D721Med (cell line): ENCODE measurements at places on chromosomes 12 and 14.

GRCh38 chr12:109762673-109763191 lies 49.1 kb downstream of the FAM222A start:
- no peak for DNase-seq

- DNase-seq: no peak
Measured at GRCh38 chr12:50564237-50564947, 59.6 kb downstream of the DIP2B start.

DNA sequence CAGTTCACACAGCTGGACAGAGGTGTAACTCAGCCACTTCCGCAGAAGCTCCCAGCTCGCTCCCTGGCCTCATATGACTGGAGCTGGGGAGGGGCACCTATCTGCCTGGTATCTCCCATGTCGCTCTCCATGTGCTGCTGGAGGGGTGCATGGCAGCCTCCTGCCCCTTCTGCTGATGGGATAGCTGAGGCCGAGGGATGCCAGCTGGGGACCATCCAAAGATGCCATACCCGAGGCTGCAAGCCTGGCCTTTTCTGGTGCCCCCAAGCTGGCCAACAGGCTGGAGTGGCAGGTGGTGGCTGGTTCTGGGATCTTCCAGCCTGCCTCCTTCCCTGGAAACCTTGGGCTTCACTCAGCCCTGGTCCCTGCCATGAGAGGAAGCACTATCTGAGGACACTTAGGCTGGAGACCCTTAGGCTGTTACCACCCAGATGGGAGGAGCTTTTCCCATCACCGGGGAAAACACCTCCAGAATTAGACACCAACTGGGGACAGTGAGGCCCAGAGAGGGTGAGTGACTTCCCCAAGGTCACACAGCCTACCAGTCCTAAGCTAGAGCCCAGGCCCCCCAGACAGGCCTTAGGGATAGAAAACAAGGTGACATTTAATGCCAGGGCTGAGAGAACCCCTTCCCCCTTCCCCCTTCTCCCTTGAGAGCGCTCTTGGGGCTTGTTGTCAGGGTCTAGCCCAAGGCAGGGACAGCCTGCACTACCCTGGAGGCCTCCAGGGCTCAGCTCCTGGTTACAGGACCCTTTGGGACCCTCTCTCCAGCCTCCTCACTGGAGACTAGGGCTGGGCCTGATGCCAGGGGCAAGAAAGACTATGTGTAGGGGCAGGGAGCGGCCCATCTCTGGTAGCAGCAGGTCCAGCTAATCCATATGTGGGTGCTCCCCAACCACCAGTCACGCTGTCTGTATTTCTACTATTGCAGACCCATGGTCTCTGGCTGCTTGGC lies 7.1 kb downstream of the DTX1 start:
- DNase-seq: peak; percentile 13

DNA sequence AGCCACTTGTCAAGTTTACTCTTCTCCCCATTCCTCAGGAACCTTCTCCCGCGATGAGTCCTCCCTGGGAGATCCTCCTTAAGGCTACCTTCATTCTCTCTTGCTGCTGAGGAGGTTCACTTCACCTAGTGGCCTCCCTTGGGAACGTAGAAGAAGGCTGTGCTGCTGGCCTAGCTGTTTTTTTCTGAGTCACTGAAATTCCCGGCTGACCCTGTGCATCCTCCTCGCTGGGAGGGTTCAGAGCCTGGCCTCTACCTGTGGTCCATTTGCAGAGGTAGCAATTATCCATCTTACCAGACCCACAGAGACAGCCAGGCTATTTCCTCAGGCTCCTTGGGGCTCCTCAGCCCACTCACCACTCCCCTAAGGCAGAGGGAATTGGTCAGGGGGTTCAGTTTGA lies 4.6 kb downstream of the KRT82 start:
- no peak for DNase-seq

DNA sequence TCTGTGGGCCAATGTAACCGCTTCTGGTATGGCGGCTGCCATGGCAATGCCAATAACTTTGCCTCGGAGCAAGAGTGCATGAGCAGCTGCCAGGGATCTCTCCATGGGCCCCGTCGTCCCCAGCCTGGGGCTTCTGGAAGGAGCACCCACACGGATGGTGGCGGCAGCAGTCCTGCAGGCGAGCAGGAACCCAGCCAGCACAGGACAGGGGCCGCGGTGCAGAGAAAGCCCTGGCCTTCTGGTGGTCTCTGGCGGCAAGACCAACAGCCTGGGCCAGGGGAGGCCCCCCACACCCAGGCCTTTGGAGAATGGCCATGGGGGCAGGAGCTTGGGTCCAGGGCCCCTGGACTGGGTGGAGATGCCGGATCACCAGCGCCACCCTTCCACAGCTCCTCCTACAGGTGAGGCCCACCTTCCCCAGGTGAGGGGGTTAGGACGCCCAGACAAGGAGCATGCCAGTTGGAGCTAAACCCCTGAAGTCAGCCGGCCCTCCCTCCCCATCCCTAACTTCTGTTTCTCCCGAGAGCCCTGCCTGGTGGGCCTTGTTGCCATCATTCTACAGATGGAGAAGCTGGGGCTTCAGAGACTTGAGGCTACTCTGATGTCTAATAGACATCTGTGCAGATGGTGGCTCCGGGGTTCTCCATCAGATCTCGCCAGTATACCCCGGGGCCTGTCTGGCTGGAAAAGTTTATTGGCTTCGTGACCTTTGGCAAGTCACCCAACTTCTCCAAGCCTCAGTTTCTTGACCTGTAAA lies 25.3 kb downstream of the PAPLN start:
- DNase-seq: no peak

- peak; percentile 57 for DNase-seq
Measured at GRCh38 chr12:120368789-120369602, at the start of gene MSI1. TSS of gene MSI1 (minus strand) at chr12:120369164. CDS start at chr12:120369091, 73 bp downstream.

GRCh38 chr12:120231316-120232011 lies 30.6 kb upstream of the RPLP0 start:
- no peak for DNase-seq

DNA sequence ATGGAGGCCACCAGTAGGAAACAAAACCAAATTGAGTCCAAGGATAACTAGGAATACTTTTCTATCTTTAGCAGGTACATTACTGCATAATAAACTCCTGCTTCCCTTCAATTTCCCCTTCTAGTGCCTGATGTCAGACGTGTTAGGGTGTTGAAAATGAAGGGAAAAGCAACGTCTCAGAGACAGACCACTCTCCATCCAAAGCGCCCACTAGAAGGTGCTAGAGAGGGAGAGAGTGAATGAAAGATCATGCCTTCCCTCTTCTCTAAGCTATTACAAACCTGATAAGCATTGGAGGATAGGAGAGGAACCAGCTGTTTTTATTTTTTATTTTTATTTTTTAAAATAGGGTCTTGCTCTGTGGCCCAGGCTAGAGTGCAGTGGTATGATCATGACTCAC lies 64.1 kb downstream of the ZNF641 start:
- DNase-seq: no peak

GRCh38 chr12:100512692-100513091 lies 39.0 kb downstream of the NR1H4 start:
- DNase-seq: no peak

GRCh38 chr12:130582286-130582685 lies 133.8 kb downstream of the RIMBP2 start:
- DNase-seq: no peak

DNA sequence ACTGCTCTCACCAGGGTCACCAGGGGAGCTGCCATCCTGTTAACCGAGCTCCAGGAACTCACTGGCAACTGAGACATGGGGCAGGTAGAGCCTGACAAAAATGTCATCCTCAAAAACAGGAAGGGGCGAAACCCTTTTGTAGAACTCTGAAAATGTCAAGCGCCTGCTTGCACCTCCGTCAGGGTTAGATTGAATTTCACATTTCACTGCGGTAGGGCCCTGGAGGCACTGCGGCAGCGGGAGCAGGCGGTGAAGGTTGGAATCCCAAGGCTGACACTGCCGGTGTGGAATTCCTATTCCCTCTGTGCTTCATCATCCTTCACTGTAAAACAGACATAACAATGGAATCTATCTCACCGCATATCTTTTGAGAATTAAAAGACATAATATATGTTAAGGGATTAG lies 142.8 kb upstream of the TMCC3 start:
- DNase-seq: no peak

DNA sequence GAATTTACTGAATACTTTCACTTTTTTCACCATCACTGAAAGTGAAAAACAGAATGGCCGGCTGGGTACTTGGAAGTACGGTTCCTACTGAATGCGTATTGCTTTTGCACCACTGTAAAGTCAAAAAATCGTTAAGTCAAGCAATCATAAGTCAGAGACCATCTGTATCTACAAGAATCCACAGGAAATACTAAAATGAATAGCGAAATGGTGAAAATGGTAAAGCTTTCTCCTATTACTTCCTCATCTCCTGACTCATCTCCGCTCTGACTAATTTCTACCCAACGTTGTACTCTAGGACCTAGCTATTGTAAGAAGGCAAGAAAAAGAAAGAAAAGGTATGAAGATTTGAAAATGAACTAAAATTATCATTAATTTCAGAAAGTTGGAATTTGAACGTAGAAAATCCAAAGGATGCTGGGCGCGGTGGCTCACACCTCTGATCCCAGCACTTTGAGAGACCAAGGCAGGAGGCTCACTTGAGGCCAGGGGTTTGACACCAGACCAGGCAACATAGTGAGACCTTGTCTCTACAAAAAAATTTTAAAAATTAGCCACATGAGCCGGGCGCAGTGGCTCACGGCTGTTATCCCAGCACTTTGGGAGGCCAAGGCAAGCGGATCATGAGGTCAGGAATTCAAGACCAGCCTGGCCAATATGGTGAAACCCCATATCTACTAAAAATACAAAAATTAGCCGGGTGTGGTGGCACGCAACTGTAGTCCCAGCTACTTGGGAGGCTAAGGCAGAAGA lies 5.3 kb upstream of the CDCA4 start:
- no peak for DNase-seq

- DNase-seq: no peak
Measured at GRCh38 chr12:94167756-94168416, 19.5 kb downstream of the PLXNC1 start.

DNA sequence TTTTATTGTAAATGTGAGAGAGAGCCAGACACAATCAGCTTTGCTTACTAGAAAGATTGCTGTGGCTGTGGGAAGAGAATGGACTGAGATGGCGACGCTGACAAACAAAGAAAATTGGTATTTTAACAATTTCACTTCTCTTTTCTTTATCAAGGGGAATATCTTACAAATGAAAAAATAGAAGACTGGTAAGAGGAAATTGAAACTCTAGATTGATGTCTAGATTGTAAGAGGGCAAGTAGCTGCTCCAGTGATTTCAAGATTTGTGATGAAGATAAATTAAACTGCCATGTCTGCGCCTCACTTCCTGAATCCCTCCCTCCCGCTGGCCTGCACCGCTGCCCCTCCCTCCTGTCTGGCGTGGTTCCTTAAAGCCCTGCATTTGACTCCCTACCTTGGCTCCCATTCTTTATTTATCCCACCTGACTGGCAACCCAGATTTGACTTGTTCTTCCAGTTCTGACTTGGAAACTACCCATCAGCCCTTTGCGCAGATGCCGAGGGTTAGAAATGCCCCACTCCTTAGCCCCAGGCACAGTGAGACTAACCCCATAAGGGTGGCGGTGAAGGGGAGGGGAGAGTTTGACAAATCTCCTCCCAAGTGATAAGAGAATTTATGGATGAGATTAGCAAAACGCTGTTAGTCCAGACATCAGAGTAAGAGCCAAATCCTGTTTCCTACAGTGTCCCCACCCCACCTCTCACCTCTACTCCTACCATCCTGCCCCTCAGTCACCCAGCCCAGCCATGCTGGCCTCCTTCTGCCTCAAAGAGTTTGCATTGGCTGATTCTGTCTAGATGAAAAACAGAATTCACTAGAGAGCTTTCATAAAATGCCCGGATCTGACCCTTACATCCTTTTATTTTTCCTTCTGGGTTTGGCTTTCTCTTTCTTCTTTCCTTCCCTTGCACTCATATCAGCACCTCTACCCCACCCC lies 125.3 kb upstream of the ATF7IP start:
- DNase-seq: no peak

- DNase-seq: no peak
Measured at GRCh38 chr14:50085570-50086320, 30.6 kb downstream of the VCPKMT start.

DNA sequence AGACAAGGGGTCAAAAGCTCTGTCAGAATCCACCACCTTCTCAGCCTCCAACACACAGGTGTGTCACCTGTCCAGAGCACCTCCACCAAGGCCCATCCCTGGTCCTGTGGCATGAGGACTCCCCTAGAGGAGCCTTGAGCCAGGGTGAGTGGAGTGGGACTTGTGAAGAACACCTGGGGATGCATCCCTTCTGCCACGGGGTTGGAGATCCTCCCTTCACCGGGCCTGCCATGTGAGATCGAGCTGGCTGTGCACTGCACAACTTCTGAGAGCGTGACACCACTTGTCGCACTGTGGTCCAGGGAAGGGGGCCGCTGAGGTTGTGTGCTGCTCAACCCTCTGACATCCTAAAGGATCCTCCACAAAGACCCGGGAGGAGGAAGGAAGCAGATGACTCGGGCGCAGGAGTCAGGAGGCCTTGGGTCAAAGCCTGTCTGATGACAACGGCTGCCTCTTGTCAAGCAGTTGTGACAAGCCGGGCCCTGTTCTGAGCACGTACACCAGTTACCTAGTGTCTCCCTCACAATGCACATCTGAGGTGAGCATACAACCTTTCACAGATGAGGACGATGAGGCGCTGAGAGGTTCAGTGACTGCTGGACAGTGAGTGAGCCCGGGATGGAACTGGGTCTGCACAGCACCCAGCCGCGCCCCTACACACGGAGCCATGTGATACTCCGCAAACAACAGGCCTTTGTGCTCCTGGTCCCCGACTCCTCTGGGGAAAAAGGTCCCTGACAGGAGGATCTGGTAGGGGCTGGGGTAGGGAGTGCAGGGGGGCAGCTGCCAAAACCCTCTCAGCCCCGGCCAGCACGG lies 35.6 kb downstream of the CHGA start:
- no peak for DNase-seq

- DNase-seq: no peak
Measured at GRCh38 chr14:95998656-95999055, 40.5 kb upstream of the C14orf132 start.

DNA sequence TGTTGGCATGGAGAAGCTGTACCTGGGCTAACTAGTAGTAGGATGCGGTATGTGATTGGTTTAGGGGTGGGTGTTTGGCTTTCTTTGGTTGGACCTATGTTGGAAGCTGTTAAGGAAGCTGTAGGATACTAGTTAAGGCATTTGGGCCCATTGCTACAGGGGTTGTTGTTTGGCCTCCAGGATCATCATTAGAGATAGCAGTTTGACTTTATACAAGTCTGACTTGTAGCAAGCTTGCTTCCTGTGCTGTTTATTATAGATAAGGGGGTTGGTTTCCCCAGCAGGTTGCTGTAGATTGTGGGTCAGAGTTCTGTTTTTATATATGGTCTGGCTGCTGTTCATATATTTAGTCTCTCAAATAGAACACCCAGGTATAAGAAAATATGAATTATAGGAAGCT lies 1.4 kb upstream of the PRIM1 start:
- DNase-seq: no peak

DNA sequence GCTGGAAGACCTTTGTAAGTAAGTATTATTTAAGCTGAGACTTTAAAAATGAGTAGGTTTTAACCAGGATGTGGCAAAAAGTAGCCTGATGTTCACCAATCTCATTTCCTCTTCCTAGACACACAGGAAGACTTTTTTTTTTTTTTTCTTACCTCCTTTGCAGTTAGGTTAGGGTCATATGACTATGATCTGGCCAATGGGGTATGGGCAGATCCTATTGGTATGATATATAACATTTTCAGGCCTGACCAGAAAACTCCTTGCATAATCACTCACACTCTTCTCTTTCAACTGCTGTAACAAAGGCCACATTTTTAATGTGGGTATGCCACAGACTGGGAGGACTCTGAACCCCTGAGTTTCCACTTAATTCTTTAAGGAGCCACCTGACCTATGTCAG lies 2.7 kb upstream of the RPS6KA5 start:
- no peak for DNase-seq
